Transverse colon (tissue), 4 donors: ENCODE measurements at places on chromosomes 1 and 21. TPM values are rescaled to one million over a fixed set of nuclear protein-coding genes. Genes with fewer than 3 reads are reported as not detected.

DNA sequence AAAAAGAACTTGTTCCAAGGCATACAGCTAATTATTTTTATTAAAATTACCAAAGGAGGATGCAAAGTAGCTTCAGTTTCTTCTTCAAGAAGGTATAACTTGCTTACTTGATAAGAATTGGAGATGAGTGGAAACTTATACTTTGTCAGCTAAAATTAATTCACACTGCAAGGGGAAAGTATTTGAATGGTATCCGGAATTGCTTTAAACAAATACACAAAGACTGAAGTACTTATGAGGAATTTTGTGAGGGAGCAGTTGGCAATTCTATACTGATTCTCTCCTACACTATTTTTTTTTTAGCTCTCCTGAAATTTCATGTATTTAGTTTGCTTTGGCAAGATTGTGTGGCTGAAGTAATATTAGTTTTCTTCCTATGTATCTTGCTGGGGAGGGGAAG is 39.2 kb upstream of the GRIK1 start:
- no peaks in the 10 kb centered on the region for H3K27me3 ChIP-seq
- no peak overlapping the region for H3K4me3 ChIP-seq
- H3K36me3 ChIP-seq: no peaks in the 10 kb centered on the region
- no peak overlapping the region for H3K27ac ChIP-seq
- no peak for DNase-seq

DNA sequence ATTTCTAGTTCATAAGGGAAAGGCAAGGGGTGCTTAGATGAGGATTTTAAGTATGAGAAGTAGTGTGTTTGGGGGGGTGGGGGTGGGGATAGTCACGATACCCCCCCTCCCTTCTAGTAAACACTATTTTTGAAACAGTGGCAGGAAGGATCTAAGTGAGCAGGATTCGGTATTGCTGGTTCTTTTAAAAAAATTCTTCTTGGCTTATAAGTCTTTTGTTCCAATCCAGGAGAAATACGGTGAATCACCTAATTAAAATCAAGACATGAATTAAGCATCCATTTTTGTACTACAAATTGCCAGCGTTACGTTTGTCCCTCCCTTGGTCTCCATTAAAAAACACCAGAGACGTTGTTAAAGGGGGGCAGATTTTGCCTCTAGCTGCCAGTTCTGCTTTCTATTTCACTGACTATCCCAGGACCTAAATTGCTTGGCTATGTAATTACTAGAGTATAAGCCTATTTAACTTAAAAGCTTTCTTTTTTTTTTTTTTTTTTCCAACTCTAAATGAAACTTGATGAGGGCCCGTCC is 911 bp downstream of the LMO4 start:
- H3K4me3 ChIP-seq: peak overlapping the region; percentile 83
- H3K27me3 ChIP-seq: no peaks in the 10 kb centered on the region
- DNase-seq: no peak

DNA sequence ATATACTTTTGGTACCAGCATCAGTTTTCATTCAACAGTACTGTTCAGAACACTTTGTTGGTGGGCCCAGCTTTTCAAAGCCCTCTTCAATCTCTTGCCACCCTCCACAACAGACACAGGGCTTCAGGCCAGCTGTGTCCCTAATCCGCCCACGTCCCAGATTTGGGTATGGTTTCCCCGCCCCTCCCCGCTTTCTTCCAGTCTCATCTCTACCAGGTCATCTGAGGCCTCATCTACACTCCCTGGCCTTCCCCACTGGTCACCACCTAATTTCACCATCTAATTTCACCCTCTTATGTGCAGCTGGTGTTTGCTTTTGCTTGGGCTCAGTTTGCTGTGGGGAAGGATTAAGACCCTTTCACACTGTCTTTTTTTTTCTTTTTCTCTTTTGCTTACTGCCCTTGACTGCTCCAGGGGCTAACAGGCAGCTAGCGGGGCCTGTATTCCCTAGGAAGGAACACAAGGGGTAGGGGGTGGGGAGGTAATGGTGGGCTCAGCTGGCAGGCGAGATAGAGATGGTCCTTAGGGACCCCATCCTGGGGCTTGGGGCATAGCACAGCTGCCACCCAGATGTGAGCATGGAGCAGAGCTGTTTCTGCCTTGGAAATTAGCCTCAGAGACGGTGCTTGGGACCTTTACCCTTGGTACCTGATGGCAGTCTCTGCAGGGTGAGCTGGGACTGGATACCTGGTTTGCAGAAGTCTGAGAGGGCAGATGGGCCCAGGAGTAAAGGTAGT is 3.8 kb upstream of the EPB41 start:
- no peak overlapping the region for H3K27ac ChIP-seq
- no peaks in the 10 kb centered on the region for H3K27me3 ChIP-seq
- H3K4me1 ChIP-seq: peaks cover 17% of the 10 kb centered on the region
- H3K36me3 ChIP-seq: no peaks in the 10 kb centered on the region
- no peak overlapping the region for H3K4me3 ChIP-seq

GRCh38 chr21:43001316-43001715 is 27.0 kb downstream of the PKNOX1 start:
- no peaks in the 10 kb centered on the region for H3K27me3 ChIP-seq
- peak overlapping the region; percentile 41 for H3K27ac ChIP-seq
- peaks cover 6% of the 10 kb centered on the region for H3K4me1 ChIP-seq
- H3K36me3 ChIP-seq: no peaks in the 10 kb centered on the region
- DNase-seq: peak; percentile 10

DNA sequence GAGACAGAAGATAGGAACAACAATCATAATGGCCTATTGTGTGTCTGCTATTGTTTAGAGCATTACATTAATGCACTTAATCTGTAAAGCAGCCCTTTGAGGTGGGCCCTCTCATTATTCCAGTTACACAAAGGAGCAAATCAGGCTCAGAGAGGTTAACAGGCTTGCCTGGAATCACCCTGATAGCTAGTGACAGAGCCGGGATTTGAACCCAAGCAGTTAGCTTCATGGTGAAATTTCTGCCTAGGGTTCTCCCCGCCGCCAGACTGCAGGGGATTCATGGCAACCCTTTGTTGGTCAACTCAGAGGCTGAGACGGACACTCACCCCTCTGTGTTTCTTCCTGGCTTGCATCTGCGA is 7.1 kb downstream of the HEYL start:
- DNase-seq: no peak
- H3K27me3 ChIP-seq: peaks cover 41% of the 10 kb centered on the region
- peak overlapping the region; percentile 28 for H3K27ac ChIP-seq
- no peak overlapping the region for H3K4me3 ChIP-seq

DNA sequence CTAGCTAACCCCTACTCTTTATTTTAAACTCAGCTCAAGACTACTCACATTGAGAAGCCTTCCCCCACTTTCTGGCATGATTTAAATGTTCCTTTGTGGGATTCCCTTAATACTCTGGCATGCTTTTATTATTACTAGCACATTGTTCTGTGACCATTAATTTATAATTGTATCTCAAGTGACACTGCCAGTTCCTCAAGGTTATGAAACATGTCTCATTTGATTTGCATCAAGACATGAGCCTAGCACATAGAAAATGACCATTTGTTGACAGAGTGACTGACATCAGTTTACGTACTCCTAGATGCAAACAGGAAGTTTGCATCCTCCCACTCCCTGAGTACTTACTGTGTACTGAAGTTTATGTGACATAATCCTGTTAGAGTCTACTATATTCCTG is 15.2 kb downstream of the RGS4 start:
- no peaks in the 10 kb centered on the region for H3K36me3 ChIP-seq
- no peak overlapping the region for H3K4me3 ChIP-seq
- no peaks in the 10 kb centered on the region for H3K27me3 ChIP-seq
- H3K4me1 ChIP-seq: no peaks in the 10 kb centered on the region
- DNase-seq: no peak
- no peak overlapping the region for H3K27ac ChIP-seq

Gene KIF1B
- 50.9 TPM for total RNA-seq
